ENCODE measurements at places on chromosomes 2 and 18.

- DNase-seq: peak; percentile 7
Observed at GRCh38 chr2:146267093-146267492, 1577.7 kb upstream of the ACVR2A start.

DNA sequence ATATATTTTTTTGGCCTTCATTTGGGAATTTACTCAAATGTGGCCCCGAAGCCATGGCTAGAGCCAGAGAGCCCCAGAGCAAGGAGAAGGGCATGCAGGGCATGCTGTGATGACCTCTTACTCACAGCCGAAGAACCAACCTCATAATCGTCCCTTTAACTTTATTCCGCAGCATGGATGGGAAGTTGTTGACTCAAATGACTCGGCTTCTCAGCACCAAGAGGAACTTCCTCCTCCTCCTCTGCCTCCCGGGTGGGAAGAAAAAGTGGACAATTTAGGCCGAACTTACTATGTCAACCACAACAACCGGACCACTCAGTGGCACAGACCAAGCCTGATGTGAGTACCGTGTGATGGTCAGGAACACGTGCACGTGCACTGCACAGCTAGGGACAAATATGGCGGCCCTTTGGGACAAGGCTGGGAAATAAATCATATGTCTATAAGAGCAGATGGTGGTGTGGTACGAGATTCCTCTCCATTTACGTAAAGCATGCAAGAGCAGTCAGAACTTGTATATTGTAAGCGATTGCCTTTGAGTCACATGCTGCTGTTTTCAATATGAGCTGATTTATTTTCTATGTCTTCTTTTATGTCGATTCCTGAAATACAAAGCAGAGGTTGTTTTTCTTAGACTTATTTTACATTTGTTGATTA is 280.9 kb downstream of the NEDD4L start:
- peak; percentile 58 for DNase-seq

DNA sequence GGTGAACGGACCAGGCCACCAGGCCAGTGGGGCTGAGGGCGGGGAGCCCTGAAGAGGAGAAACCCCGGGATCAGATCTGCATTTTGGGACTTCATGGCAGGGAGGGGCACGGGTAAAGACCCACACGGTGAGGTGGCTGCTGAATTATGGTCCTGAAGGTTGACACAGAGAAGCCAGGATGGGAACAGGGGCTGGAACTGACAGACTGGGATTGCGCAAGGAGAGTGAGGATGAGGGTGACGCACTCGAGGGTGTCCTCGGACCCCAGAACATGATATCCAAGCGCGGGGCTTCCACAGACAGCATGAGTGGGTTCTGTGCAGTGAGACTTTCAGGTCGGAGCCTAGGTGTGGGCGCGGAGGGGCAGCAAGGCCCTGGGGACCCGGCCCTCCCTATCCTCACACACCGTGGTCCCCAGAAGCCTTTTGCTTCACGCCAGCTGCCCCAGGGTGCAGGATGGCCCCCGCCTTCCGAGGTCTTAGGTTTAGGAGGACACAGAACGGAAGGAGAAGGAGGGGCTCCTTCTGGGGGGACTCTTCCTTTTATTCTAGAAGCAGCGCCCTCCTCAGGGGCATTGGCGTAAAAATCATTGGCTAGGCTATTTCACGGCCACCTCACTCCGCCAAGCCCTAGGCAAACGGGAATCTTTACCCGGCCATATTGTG is 416.8 kb upstream of the HS6ST1 start:
- no peak for DNase-seq

GRCh38 chr18:64674694-64675093 is 525.8 kb upstream of the LINC00305 start:
- DNase-seq: no peak

- peak; percentile 80 for DNase-seq
Observed at GRCh38 chr2:99278793-99279291, 22.2 kb downstream of the LYG1 start.

DNA sequence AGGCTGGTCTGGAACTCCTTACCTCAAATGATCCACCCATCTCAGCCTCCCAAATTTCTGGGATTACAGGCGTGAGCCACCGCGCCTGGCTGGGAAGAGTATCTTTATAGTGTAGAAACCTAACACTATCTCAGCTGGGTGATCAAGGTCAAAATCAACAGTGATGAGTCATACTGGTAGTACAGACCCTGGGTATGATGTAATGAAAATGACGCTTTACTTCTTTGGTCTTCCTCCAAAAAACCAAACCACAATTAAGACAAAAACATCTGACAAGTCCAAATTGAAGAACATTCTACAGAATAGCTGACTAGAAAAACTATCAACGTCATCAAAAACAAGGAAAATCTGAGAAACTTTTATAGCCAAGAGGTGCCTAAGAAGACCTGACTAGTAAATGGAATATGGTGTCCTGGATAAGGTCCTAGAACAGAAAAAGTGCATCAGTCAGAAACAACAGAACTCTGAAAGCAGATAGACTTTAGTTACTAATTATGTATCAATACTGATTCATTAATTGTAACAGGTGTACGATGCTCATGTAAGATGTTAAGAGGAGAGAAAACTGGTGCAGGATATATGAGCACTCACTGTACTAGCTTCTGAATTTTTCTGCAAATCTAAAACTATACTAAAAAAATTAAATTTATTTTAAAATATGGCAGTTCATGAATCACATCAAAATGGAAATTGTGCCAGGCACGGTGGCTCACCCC is 25.4 kb downstream of the PDCL3 start:
- DNase-seq: peak; percentile 32

DNA sequence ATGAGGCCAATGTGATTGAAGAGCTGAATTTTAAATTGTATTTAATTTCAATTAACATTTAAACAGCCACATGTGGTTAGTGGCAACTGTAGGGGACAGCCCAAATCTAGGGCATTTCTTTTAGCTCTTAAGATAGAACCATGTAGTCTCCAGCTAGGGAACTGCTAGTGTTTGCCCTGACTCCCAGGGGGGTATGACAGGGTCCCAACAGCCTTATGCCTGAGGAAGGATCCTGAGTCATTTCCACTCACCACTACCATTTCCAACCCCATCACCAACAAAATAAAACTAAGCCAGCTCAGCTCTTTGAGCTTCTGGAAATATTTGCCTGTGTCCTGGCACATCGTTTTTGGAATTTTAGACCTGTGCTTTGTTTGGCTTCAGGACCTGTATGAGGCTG is 13.7 kb upstream of the GMCL1 start:
- DNase-seq: no peak

DNA sequence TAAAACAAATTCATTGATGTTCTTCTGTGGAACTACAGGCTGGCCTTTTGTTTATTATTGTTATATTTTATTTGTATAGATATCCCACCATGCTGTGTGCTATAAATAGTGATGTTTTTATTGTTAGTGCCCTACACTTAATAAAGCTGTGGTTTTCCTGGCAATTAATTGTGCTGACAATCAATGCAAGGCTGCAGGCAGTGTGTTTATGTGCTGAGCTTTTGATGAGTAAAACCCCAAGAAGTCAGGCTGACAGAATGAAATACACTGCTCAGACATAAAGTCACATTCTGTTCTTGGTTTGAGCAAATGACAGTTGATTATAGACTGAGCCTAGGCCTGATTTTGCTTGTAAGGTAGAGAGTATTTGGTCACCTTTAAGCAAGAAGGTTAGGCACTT is 362.7 kb downstream of the CPS1 start:
- no peak for DNase-seq

GRCh38 chr2:129331638-129332037 is 647.8 kb upstream of the RAB6C start:
- no peak for DNase-seq

- DNase-seq: no peak
Observed at GRCh38 chr2:235854276-235854675, 313.9 kb downstream of the GBX2 start.

DNA sequence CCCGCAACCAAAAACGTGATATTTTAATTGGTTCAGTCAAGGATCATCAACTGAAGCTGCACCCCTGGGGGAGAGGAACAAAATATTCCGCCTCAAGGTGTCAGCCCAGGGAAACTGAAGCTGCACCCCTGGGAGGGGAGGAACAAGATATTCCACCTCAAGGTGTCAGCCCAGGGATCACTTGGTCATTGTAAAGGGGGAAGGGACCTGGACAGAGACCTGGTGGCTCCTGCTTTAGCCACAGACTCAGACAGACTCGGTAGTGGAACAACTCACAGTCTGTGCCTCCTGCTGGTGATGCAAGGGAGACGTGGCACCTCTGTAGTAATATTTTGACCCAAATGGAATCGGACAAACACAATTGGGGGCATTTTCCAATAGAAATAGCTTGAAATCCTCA is 75.1 kb downstream of the GBX2 start:
- DNase-seq: no peak

DNA sequence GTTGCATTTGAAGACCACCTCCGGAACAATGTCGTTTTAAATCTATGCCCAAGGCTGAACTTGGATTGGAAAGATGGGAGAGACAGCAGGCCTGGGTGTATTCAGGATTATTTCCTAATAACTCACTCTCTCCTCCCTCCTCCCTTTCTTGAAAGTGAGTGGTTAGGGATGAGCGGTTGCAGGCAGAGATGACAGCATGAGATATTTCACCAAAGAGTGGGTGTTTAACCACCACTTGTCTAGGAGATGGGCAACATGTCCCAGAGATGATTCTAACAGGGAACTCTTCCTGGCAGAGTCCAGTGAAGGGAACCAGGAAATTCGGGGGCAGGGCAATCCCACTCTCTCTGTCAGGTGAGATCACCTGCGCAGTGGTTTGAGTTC is 123.2 kb downstream of the KCTD1 start:
- no peak for DNase-seq

GRCh38 chr2:181268174-181268867 is 188.9 kb upstream of the ITGA4 start:
- DNase-seq: no peak

DNA sequence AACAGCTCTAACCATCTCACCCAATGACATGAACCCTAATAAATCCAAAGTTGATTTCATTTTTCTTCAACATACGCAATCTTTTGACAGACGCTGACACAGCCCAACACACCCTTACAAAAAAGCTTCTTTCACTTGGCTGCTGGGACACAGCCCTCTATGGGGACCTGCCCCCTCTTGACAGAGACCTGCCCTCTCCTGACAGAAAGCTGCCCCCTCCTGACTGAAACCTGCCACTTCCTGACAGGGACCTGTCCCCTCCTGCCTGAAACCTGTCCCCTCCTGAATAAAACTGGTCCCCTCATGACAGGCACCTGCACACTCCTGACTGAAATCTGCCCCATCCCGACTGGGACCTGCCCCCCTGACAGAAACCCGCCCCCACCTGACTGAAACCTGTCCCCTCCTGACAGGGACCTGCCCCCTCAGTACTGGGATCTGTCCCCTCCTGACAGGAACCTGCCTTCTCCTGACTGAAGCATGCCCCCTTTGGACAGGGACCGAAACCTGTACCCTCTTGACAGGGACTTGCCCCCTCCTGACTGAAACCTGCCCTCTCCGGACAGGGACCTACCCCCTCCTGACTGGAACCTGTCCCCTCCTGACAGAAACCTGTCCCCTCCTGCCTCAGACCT is 87.9 kb downstream of the PXDN start:
- DNase-seq: no peak

DNA sequence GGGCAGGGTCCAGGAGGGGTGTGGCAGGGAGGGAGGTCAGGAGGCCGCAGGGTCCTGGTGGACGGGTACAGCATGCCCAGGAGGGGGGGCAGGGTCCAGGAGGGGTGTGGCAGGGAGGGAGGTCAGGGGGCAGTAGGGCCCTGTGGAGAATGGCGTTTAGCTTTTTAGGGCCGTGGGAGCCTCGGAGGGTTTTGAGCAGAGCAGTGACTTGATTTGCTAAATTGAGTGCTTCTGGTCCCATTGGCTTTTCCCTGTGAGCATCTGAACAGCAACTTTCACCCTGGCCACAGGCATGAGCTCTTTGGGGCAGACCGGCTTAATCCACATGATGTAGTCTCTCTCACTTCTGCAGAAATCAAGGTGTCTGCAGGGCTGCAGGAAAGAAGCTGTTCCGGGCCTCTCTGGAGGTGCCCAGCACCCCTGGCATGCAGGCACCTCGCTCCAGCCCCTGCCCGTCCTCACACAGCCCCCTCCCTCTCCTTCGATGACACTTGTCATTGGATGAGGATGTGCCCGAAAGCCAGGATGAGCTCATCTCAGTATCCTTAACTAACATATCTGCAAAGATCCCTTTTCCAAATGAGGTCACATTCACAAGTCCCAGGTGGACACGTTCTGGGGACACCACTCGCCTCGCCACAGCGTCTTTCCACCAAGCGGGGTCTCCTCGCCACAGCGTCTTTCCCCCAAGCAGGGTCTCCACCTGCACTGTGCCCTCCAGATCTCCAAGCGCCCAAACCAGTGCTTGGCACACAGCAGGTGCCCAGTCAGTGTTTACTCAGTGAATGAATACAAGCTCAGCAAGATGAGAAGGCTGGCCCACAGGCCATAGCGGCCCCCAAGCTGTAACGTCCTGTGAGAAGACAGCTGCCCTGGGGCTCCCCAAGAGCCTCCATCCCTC is 94.0 kb downstream of the NDUFA10 start:
- no peak for DNase-seq

- no peak for DNase-seq
Observed at GRCh38 chr2:152083202-152083875, 15.5 kb downstream of the CACNB4 start.

DNA sequence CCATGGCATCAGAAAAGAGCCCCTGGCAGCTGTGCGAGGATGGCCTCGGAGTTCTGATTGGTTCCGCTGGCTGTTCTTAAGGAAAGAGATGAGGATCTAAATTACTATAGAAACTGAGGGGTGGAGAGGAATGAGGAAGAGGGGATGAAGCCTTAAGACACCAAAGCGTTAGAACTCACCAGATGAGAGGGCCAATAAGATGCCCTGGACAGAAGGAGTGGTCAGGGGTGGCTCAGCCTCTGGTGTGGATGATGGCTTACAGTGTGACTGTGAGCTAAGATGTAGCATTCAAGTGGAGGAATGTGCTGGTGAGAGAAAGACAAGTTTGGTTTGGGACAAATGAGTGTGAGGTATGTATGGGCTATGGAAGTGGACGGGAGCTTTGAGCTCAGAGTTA is 97.8 kb downstream of the ZFP36L2 start:
- DNase-seq: no peak

DNA sequence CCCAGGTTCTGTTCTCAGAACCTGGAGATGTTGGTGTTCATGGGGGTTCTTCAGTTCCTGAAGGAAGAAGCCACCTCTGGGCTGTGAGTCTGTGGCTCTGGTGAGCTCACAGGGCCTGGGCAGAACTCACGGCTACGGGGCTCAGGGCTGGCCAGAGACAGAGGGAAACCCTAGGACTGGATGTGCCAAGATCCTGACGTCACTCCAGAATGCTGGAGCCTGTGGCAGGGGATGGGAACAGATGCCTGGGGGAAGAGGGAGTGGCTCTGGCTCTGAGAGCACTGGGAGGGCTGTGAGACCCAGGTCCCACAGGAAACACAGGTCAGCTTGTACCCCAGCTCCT is at the start of gene OTOF:
Gene OTOF (minus strand): TSS at position 214 of the 343 bp plus-strand sequence.
- peak; percentile 40 for DNase-seq

DNA sequence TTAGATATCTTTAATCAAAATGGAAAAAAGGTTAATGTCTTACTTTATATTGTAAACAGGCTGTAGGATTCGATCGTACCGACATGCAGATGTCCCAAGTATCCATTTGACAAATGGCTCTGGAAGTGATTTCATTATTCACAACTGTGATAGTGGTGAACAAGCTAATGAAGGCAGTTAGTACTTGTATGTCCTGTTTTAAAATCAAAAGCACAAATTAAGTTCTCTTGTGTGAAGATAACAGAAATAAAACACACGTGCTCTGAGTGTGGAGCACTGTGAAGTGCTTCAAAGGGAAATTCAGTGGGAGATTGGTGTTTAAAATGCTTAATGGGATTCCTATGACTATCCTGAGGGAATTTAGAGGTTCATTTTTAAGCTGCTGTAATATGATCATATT is 8.6 kb upstream of the LRP1B start:
- DNase-seq: no peak

GRCh38 chr18:46350598-46351159 is 246.5 kb downstream of the HAUS1 start:
- no peak for DNase-seq

GRCh38 chr2:70697603-70698383 is 70.2 kb downstream of the ADD2 start:
- no peak for DNase-seq

Data from fibroblast of gingiva (primary cell).